ENCODE measurements at places on chromosomes 4 and X.

GRCh38 chr4:152352622-152353116 is 183.2 kb downstream of the FBXW7 start:
- DNase-seq, result no peak

DNA sequence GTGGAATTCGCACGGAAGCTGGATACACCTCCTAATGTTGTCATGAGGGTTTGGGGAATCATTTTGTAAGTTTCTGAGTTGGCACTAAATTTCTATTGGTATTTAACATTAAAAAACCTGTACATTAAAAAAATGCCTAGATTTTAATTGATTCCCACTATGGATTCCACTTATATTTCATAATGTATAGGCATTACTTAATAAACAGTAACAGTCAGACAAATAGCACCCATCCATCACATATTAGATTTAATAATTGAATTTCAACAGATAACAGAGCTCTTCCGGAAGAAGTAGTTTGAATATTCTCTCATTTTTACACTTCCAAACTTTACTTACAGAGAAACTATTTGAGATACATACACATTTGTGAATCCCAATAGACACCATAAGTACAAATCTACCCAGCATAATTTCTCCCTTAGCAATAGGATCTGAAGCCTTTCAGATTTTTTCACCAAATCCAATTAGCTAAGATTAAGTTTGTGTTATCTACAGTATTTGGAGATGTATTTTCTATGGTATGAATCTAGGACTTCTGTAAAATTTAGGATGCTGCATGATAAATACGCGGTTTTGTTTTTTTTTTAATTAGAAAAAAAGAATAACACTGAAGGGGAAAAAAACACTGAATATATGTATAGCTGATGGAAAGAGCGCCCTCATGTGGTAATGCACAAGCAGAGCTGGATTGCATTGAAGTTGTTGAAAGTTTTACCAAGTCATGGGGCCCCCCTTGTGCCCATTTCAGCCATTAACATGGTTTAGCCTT is 12.2 kb upstream of the ODAM start:
- no peak for DNase-seq

DNA sequence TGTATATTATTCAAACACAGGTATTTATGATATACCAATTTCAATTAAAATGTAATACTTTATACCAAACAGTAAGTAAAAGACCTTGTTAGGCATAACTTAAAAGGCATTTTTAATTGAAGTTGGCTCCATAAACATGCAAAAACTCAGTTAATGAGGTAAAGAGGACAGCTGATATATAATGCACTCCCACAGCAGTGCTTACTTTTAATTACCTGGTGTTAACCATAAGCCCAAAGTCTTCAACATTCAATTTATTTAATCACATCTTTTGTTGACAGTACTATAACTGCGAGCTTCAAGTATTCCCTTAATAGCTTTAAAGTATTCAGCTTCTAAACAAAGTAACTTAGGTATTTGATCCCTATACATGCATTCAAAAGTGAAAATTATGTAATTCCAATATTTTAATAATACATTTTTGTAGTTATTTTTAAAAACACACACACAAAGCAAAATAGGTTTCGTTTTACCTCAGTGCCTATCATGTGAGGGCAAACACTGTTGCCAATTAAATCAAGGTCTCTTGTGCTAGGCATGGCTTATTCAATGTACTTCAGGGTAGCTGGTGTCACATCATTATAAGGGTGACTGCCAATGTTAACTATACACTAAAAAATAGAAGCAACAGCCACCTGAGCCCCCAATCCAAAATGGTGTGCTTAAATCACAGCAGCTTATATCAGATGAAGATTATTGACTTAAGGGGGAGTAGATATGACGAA is 197.1 kb downstream of the LRBA start:
- no peak for DNase-seq

- no peak for DNase-seq
These were observed 15.8 kb upstream of the SLC25A4 start for GRCh38 chr4:185127021-185127925.

- DNase-seq, result no peak
These were observed 100.9 kb downstream of the TTC29 start for GRCh38 chr4:146844761-146845160.

- no peak for DNase-seq
These were observed 26.0 kb downstream of the PPEF2 start for GRCh38 chr4:75876218-75876617.

- DNase-seq, result no peak
These were observed 35.0 kb downstream of the INTU start for GRCh38 chr4:127667772-127668171.

DNA sequence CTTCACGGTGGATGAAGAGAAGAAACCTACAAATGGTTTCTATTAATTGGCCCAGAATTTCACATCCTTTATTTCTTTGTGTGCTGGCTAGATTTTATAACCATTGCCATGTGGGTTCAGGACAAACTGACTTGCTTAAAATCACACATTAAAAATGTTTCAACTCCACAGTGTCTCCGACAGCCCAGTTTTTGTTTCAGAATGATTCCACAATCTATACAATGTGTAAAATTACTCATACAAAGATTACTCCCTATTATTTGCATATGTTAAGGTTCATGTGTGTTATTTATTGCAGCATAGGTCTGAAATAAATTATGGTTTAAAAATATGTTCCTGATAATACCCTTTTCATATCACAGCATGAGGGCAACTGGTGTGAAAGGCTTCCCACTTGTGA is 20.6 kb downstream of the DCHS2 start:
- DNase-seq, result no peak

GRCh38 chr4:2378898-2379297 is 39.5 kb downstream of the ZFYVE28 start:
- no peak for DNase-seq

DNA sequence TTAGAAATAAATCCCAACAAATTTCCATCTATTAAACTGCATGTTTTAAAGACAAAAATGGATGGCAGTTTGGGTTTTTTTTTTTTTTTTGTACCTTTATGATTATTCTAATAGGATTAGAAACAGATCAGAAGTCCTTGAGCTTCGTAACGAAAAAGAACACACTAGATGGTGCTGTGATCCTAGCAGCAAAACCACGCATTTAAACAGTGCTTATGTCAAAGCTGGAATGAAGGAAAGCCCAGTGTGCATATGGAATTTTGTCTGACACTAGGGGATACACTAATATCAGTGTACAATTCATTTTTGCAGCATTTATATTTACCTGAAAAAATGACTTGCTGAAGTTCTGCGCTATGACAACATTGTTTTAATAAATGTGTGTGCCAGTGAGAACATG is 229.1 kb downstream of the VEGFC start:
- no peak for DNase-seq

DNA sequence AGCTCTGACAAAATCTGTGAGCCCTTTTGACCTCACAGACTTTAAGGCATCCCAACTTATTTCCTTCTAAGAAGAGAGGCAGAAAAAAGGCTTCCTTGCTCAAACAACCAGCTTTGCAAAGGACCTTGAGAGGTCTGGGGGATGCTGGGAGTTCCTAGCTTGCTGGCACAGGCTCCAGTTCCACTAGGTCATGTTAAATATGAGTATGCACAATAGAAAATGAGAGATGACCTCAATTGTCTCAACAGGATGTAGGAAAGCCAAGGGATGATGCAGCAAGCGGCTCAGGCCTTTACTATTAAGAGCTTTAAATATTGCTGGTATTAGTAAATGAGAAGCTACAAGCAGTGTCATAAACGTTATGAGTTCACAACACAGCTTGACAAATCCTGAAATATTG is 13.3 kb upstream of the ZNF827 start:
- DNase-seq, result no peak

Measured in activated T-cell treated with anti-CD3 and anti-CD28 coated beads, Interleukin-2, amount 50 U/mL, for 48 hours (primary cell).